ENCODE measurements at places on chromosomes 3 and 15. TPM values are rescaled to one million over a fixed set of nuclear protein-coding genes. Genes with fewer than 3 reads are reported as not detected.
A peak's percentile ranks its signal among the peaks of the same experiment; 100 is the strongest.

- no peaks in the 10 kb centered on the region for H3K36me3 ChIP-seq
- H3K27me3 ChIP-seq, result no peaks in the 10 kb centered on the region
- DNase-seq, result no peak
- no peaks in the 10 kb centered on the region for H3K4me1 ChIP-seq
- no peak overlapping the region for H3K4me3 ChIP-seq
- no peak overlapping the region for H3K27ac ChIP-seq
These were observed 83.4 kb downstream of the TFDP2 start for GRCh38 chr3:142065932-142066331.

- H3K27me3 ChIP-seq, result no peaks in the 10 kb centered on the region
- no peak overlapping the region for H3K27ac ChIP-seq
- H3K36me3 ChIP-seq, result no peaks in the 10 kb centered on the region
- DNase-seq, result peak; percentile 80
- no peaks in the 10 kb centered on the region for H3K4me1 ChIP-seq
These were observed 90.9 kb downstream of the SEC22A start for GRCh38 chr3:123292321-123293310.

DNA sequence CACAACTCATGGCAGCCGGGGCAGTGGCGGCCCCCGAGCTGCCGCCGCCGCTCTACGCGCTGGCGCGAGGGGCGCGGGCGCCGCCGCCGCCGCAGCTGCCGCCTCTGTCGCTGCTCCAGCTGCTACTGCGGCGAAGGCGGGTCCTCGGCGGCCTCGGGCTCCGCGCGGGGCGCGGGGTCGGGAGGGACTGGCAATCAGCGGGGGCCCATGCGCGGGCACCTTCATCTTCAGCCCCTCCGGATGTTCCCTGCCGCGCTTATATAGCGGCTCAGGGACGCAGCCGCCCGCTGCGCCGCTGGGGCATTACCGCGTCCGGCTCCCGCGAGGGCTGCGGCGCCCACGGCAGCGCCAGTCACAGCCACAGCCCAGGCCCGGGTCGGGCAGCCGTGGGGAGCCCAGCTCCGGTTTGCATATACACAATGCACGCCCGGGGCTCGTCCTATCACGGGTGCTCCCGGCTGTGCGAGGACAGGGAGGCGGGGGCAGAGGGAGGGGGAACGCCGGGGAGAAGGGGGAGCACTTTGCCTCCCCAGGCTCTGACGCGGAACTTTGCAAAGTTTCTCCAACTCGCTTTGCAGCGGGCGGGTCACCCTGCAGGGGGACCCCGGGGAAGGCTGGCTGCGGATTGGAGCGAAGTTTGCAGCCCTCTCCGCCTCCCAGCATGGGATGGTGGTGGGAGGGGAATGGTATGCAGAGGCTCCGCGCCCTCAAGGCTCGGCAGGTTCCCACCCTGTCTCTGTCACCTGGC lies at the start of gene VGLL3:
VGLL3 (minus strand) TSS at position 416 of the 748 bp plus-strand sequence; CDS start at position 10, 406 bp downstream.
- H3K4me1 ChIP-seq, result no peaks in the 10 kb centered on the region
- H3K27ac ChIP-seq, result peak within 1 kb of the TSS; percentile 73
- H3K36me3 ChIP-seq, result no peaks in the 10 kb centered on the region
- DNase-seq, result peak; percentile 96
- peak within 1 kb of the TSS; percentile 79 for H3K4me3 ChIP-seq
- H3K27me3 ChIP-seq, result peaks cover 17% of the 10 kb centered on the region

GRCh38 chr15:74839526-74840395 lies 3.2 kb downstream of the ULK3 start:
- peak; percentile 78 for DNase-seq
- H3K4me3 ChIP-seq, result no peak overlapping the region
- H3K27me3 ChIP-seq, result no peaks in the 10 kb centered on the region

- H3K4me1 ChIP-seq, result no peaks in the 10 kb centered on the region
- no peaks in the 10 kb centered on the region for H3K36me3 ChIP-seq
- H3K4me3 ChIP-seq, result no peak overlapping the region
- DNase-seq, result no peak
- no peak overlapping the region for H3K27ac ChIP-seq
These were observed 130.2 kb upstream of the TP63 start for GRCh38 chr3:189500798-189501495.

DNA sequence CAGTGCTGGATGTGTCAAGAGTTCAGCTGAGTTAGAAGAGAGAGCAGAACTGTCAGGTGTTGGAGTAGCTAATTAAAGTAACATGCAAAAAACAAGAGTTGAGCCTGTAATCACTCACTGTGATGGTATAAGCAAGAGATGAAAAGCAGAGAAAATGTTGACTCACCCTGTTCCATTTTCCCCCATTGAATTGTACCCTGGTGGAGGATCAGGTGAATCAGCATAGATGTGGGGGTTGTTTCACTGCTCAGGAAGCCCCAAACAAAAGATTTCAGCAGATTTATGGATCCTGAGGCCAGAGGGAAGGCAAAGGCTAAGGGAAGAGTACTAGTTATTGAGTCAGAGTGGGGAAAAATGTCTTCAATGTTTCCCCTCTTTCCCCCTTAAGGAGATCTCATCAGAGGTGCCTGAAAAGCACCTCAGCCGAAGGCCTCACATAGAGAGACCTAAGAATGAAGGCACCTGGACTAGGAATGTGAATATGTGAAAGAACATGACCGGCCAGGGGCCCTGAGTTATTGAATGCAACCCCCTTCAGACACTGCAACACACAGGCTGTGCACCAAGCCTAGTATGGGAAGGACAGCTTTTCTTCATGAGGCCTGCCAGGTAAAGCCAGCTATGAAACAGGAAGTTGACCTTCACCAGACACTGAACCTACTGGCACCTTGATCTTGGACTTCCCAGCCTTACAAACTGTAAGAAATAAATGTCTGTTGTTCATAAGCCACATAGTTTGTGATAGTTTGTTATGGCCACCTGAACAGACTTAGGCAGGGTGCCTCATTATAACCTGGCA lies 90.1 kb downstream of the TMCO5A start:
- no peak for DNase-seq
- H3K4me1 ChIP-seq, result no peaks in the 10 kb centered on the region
- H3K4me3 ChIP-seq, result no peak overlapping the region
- no peaks in the 10 kb centered on the region for H3K36me3 ChIP-seq
- H3K27me3 ChIP-seq, result no peaks in the 10 kb centered on the region

DNA sequence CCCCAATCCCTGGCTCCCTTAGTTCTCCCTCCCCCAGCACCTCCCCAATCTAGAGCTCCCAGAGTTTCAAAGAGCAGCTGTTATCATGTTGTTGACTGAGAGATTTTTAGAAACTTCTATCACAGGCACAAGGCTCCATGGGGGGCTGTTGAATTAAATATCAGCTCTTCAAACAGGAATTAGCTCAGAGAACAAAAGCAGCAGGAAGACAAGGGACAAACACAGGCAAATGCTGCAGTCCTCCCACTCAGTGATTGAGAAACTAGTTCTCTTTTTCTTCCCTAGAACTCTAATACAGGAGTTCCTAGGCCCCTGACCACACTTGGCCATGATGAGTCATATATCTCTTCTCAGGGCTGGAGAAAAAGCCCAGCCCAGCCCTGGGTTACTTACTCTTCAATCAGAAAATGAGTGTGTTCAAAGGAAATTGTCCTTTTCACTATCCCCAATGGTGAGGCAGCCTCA lies 262.1 kb downstream of the IGSF11 start:
- H3K36me3 ChIP-seq, result peaks cover 66% of the 10 kb centered on the region
- peaks cover 24% of the 10 kb centered on the region for H3K4me1 ChIP-seq
- DNase-seq, result peak; percentile 67

GRCh38 chr3:126714276-126714900 lies 10.3 kb downstream of the CHCHD6 start:
- no peak overlapping the region for H3K4me3 ChIP-seq
- H3K27me3 ChIP-seq, result no peaks in the 10 kb centered on the region
- H3K4me1 ChIP-seq, result no peaks in the 10 kb centered on the region
- DNase-seq, result no peak

GRCh38 chr15:101242160-101242998 lies 9.5 kb downstream of the CHSY1 start:
- no peak overlapping the region for H3K4me3 ChIP-seq
- peaks cover 9% of the 10 kb centered on the region for H3K36me3 ChIP-seq
- H3K4me1 ChIP-seq, result peaks cover 18% of the 10 kb centered on the region
- no peaks in the 10 kb centered on the region for H3K27me3 ChIP-seq
- H3K27ac ChIP-seq, result no peak overlapping the region

DNA sequence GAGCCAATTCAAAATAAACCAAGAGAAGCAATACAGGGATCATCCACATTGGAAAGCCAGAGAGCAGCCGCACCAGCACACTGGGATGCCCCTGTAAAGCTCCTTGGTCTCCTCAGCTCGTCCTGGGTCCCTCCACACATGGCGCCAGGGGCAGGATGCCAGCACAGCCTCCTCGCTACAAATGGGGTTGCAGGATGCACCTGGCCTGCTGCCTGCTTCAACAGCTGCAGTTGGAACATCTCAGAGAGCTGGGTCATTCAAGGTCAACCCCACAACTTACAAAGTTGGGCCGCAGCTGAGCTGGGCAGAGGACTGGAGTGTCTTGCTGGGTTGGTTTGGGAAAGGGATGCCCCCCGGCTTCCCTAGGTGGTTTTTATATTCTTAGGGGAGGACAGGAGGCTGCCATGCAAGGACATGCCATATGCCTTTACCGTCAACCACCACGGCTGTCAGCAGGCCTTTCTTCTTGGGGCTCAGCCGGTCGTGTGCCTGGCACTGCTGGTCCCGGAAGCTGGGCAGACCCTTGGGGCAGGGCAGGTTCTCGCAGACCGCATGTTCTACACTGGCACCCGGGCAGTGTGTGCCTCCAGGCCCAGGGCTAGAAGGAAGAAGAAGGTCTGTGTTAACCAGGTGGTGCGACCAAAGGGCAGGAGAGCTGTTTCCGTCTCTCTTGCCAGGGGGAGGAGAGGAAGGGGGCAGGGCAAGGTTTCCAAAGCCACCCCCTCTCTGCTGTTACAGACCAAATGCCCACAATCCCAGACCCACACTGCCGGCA lies 225.2 kb downstream of the ADAMTS17 start:
- H3K27me3 ChIP-seq, result no peaks in the 10 kb centered on the region
- no peak for DNase-seq
- no peaks in the 10 kb centered on the region for H3K36me3 ChIP-seq
- peaks cover 5% of the 10 kb centered on the region for H3K4me1 ChIP-seq

GRCh38 chr3:186239321-186239720 lies 122.7 kb downstream of the DGKG start:
- no peak overlapping the region for H3K27ac ChIP-seq
- H3K36me3 ChIP-seq, result no peaks in the 10 kb centered on the region
- H3K4me3 ChIP-seq, result no peak overlapping the region

GRCh38 chr3:161069511-161070251 lies 35.5 kb downstream of the B3GALNT1 start:
- H3K36me3 ChIP-seq, result no peaks in the 10 kb centered on the region
- H3K4me1 ChIP-seq, result no peaks in the 10 kb centered on the region
- no peak overlapping the region for H3K4me3 ChIP-seq
- no peak overlapping the region for H3K27ac ChIP-seq

GRCh38 chr3:60585918-60586317 lies 665.3 kb downstream of the FHIT start:
- no peak overlapping the region for H3K27ac ChIP-seq
- H3K27me3 ChIP-seq, result no peaks in the 10 kb centered on the region
- no peaks in the 10 kb centered on the region for H3K36me3 ChIP-seq
- no peaks in the 10 kb centered on the region for H3K4me1 ChIP-seq

- no peaks in the 10 kb centered on the region for H3K36me3 ChIP-seq
- DNase-seq, result no peak
- no peak overlapping the region for H3K4me3 ChIP-seq
These were observed 32.4 kb upstream of the MRPL3 start for GRCh38 chr3:131535131-131535530.

- no peaks in the 10 kb centered on the region for H3K27me3 ChIP-seq
- H3K4me1 ChIP-seq, result no peaks in the 10 kb centered on the region
- no peak overlapping the region for H3K4me3 ChIP-seq
- DNase-seq, result no peak
These were observed 296.6 kb upstream of the MME start for GRCh38 chr3:154783521-154783931.

DNA sequence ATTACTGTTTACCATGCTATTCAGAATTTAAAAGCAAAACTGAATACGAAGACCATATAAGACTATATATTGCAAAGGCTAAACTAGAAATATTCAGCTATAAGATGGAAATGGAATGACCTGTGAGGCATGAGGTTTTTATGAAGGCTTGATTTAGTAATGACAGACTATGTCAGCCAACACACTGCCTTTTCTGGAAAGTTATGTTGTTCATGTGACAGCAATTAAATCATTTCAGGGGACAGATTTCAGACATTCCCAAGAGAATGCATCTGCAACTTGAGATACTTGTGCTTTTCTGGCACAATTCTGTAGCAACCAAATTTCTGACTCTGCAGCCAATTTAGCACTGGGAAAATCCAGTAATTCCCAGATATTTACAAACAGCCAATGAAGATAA lies 8.6 kb upstream of the GATM start:
- H3K4me3 ChIP-seq, result no peak overlapping the region
- no peak for DNase-seq
- H3K27ac ChIP-seq, result no peak overlapping the region
- peaks cover 2% of the 10 kb centered on the region for H3K27me3 ChIP-seq

DNA sequence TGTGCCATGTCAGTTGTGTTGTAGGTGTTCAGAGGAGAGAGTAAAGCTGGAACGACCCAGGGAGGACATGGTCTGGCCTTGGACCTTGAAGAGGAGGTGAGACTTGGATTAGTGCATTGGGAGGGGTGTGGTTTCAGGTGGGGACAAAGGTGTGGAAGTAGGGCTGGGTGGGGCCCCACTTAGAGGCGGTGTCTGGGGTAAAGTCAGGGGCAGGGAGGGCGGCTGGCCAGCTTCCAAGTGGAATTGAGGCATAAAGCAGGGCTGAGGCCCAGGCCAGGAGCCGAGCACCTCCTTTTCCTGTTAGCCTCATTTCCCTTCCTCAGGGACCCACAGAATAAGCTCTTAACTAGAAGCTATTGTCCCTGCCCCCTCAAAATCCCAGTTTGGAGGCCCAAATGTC lies 36.2 kb upstream of the FLNB start:
- no peak overlapping the region for H3K27ac ChIP-seq
- DNase-seq, result peak; percentile 52
- H3K4me3 ChIP-seq, result no peak overlapping the region
- H3K27me3 ChIP-seq, result no peaks in the 10 kb centered on the region

- H3K27ac ChIP-seq, result no peak overlapping the region
- H3K27me3 ChIP-seq, result no peaks in the 10 kb centered on the region
- no peak overlapping the region for H3K4me3 ChIP-seq
- H3K4me1 ChIP-seq, result no peaks in the 10 kb centered on the region
These were observed 283.1 kb downstream of the XXYLT1 start for GRCh38 chr3:194987571-194988494.

- no peak overlapping the region for H3K27ac ChIP-seq
- no peaks in the 10 kb centered on the region for H3K27me3 ChIP-seq
- DNase-seq, result no peak
- H3K36me3 ChIP-seq, result no peaks in the 10 kb centered on the region
These were observed 15.6 kb downstream of the OR5K3 start for GRCh38 chr3:98406034-98406433.

DNA sequence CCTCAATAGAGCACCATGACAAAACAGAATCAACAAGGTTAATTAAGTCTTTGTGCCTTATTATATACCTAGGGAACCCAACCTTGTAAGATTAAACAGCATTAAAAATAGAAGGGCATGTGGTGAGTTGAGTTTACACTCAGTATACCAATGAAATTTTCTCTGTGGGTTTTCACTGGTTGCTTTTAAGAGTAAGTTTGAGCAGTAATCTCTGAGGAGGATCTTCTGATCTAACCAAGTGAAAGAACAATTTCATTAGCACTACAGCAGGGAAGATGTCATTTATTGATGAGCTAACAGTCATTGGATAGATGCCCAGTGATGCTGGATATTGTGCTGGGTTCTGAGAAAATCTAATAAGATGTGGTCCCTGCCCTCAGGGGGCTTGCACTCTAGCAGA lies 26.9 kb upstream of the AKAP13 start:
- no peak overlapping the region for H3K27ac ChIP-seq
- H3K27me3 ChIP-seq, result no peaks in the 10 kb centered on the region
- no peak overlapping the region for H3K4me3 ChIP-seq
- no peaks in the 10 kb centered on the region for H3K36me3 ChIP-seq
- H3K4me1 ChIP-seq, result peaks cover 7% of the 10 kb centered on the region

PRSS50 gene
- 5.2 TPM for total RNA-seq

SAMMSON gene
- total RNA-seq, result not detected

TM4SF18 gene
- not detected for total RNA-seq

ZNF620 gene
- total RNA-seq, result 5.8 TPM

PRR20G gene
- not detected for total RNA-seq

FILIP1L gene
- 0.45 TPM for total RNA-seq

XCR1 gene
- not detected for total RNA-seq

Measured in endodermal cell (in vitro differentiated cells).